ENCODE measurements at places on chromosomes 12 and 14.

- peak; percentile 81 for DNase-seq
These were observed 22.3 kb upstream of the P2RX7 start for GRCh38 chr12:121110211-121110940.

- DNase-seq, result no peak
These were observed 269.3 kb downstream of the SNAPC1 start for GRCh38 chr14:62031504-62031903.

- DNase-seq, result no peak
These were observed 34.2 kb downstream of the CKAP4 start for GRCh38 chr12:106213662-106214061.

- DNase-seq, result peak; percentile 83
These were observed 11.3 kb upstream of the ABHD12B start for GRCh38 chr14:50860478-50861086.

DNA sequence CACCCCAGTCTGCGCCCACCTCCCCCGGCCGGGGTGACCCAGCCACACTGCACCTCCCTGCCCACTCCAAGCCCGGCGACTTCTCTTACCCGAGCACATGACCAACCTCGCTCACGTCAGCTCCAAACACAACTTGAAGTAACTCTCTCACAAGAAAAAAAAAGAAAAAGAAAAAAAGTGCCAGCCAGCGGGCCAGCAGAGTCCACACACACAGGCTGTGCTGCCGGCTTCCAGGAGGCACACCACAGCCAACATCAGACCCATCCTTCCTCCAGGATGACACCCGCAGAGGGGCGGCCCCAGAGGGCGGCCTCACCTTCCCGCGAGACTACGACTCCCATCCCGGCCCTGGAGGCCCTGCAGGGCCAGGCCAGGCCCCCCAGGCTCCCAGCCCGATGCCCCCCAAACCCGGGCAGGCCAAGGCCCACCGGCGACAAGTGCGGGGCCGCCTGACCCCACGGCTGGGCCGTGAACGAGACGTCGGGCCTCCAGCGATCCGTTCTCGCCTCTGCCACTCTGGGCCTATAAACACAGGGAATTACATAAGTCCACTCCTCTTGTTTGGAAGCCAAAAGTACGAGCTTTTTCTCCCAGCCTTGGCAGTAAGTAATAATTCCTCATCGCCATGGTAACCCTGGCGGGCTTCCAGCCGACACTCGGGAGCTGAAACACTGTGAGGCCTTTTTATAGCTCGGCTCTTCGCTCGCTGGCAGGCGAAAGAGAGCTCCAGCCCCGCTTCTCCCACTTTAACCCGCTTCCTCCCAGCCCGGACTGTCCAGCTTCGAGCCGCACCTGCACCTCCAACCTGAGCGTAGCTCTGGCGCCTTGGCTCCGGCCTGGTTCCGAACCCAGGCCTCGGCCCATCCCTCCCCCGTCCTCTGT is 49.1 kb downstream of the NCOR2 start:
- DNase-seq, result peak; percentile 99

DNA sequence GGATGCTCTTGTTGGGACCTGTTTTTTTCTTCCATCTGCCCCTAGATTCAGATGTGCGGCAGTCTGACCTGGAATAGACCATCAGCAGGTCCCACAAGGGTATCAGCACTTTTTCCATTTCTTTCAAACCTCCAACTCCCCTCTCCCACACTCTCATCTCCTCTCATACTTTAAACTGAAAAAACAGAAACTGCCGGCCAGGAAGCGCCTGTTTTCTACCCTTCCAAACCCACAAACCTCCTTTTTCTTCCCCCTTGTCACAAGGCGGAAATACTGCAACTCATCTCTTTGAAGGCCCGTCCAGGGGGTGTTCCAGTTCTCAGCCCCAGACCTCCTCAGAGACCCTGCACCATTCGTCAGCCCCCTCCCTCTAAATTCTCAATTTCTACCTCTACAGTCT is 62.5 kb upstream of the FKBP4 start:
- no peak for DNase-seq

DNA sequence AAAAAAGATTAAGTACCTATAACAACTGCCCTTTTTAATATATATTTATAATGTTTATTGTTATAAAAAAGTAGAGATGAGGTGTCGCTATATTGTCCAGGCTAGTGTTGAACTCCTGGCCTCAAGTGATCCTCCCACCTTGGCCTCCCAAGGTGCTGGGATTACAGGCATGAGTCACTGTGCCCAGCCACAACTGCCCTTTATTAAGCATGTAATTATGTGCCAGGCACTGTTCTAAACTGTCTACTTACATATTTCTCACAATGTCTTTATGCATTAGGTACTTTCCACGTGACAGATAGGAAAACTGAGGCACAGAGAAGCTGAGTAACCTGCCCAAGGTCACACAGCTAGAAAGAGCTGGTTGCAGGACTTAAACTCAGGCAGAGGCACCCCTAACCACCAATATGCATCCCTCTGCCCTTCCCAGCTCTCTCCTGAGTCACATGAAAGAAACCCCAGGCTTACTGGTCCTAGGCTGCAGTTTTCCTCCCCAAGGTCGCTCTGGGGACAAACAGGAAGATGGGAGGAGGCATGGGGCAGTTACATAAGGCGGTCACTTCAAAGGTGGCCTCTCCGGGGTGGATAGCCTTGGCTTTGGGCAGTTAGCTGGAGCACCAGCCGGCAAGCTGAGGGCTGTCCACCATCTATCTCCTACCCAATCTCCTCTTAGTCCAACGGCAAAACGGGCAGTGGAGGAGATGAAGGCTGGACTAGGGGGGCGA is 54.6 kb upstream of the TBX3 start:
- no peak for DNase-seq

- peak; percentile 57 for DNase-seq
These were observed 58.6 kb downstream of the VWF start for GRCh38 chr12:6065863-6066199.

GRCh38 chr12:66776974-66777373 is 98.1 kb upstream of the GRIP1 start:
- no peak for DNase-seq

- no peak for DNase-seq
These were observed 124.1 kb downstream of the STXBP6 start for GRCh38 chr14:24925771-24926374.

DNA sequence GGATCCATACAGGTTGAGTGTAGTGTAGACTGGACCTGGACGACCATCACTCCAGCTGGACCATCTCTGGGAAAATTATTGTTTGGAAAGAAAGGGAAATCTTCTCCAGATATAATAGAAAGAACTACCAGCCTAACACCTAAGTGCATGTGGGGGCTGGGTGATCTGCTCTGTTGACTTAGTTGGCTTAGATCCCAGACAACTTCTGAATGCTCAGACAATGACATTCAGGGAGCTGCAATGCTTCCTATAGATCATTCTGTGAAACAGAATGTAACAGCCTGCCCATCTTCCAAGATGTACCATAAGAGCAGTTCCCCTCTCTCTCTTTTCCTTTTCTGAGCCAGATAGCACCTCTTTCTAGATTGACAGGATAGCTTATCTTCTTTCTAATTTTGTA is 572.8 kb upstream of the STXBP6 start:
- no peak for DNase-seq

DNA sequence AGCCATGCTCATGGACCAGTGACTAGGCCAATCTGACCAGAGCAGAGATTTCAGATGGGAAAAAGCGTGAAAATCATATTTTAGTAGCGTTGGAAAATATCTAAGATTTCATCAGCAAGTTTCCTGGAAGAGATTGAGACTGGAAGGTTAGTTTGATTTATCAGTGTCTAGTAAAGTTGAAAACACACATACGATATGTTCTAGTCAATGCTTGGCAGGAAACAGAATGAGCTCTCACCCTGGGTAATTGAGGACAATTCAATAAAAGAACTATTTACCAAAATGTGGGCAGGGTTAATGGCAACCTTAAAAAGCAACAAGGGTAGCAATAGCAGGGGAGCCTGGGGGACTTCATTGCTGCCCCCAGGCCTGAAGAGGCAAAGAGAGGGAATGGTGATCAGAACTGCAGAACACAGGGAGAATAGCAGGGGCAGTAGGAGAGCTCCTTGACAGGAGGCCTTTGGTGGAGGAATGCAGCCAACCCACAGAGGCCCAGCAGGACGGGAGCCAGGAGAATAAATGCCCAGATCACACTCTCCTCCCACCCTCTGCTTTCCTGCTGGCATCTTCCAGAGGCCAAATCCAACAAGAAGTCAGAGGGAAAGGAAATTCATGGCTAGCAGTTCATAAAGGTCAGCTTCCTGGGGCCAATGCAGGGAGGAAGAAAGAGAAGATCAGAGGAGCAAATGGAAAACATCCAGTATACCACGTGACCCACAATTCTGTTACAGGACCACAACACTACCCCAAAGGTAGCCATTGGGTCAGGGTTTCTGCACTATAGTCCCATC is 27.6 kb upstream of the LRP6 start:
- DNase-seq, result no peak

GRCh38 chr12:92138626-92139025 is 7.0 kb downstream of the BTG1 start:
- DNase-seq, result no peak

DNA sequence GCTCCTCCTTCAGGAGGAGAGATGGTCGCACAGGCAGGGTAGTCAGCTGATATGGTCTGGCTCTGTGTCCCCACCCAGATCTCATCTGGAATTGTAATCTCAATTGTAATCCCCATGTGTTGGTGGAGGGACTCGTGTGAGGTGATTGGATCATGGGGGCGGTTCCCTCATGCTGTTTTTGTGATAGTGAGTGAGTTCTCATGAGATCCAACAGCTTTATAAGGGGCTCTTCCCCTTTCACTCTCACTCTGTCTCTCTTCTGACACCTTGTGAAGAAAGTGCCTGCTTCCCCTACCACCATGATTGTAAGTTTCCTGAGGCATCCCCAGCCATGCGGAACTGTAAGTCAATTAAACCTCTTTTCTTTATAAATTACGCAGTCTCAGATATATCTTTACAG is 218.9 kb upstream of the TMTC1 start:
- no peak for DNase-seq

- DNase-seq, result no peak
These were observed 1054.7 kb downstream of the GALC start for GRCh38 chr14:86938320-86938719.

DNA sequence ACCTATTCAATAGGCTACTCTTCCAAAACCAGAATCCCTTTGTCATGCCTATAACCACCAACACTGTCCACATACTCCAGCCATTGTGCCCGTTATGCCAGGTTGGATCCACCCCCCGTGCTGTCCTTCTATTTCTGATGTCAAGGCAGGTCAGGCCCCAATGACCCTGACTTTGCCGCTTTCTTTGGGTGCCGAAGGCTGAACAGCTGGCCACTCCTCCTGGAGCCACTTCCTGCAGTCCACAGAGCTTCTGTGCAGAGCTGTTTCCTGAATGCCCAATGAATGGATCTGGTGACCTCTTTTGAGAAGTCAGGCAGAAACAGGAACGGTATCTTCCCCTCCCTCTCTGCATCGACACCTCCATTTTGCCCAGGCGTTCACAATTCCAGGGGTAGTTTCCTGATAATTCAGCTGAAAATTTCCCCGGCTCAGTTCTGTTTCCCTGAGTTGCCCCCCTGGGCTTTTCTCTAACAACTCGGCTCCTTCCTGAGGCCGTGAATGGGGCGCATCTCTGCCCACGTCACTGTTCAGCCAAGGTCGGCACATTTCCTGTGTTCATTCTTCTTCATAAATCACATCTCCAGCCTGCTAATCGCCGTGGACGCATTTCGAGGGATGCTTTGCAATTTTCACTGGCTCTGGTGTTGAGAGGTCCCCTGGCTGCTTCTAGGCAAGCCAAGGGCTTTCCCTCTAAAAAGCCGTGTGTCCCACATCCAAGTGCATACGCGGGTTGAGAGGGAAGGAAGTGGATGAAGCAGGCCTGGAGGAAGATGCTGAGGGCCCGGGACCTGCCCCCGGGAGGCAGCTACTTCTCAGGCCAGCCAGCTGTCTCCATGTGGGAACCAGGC is 86.5 kb downstream of the PAPOLA start:
- DNase-seq, result no peak
